Left lobe of liver (tissue), 2 donors: ENCODE measurements at places on chromosomes 6 and 20. TPM values are rescaled to one million over a fixed set of nuclear protein-coding genes. Genes with fewer than 3 reads are reported as not detected.

DNA sequence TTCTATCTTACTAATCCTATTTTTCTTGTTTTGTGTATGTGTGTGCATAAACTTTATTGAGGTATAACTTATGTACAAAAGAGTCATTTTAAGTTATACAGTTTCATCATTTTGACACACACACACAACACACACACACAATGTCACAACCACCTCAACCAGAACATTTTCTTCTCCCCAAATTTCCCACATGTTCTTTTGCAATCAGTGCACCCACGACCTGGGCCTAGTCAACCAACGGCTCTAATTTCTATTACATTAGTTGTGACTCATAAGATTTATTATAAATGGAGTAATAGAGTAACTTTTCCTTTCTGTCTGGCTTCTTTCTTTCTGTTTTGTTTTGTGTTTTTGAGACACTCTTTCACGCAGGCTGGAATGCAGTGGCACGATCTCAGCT is 9.8 kb upstream of the POM121L2 start:
- DNase-seq = no peak

DNA sequence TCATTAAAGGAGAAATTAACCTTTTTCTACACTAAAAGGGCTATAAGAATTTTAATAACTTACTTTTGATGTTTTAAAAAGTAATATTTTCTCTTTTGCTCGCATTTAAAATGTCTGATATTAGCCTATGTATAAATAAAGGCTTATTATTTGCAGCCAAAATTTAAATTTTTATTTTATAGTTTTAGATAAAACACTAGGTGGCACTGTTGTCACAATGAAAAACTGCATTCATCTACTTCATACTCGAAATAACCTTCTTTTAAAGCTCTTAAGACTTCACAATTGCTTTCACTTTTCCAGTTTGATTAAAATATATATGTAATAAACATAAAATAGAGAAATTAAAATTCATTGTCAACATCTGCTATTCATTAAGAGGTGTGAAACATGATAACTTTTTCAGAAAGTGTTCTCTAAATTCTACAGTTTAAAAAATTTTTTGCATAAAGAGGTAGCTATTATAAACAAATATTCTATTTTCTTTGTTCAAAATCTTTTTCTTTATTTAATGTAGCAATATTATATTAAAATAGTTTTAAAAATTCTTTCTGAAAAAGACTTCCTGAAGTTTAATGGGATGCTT is 78.8 kb upstream of the DEFB112 start:
- DNase-seq = no peak

ANGPT4 gene
- total RNA-seq = 0.05 TPM

MAN1A1 gene
- total RNA-seq = 116 TPM

ACSS1 gene
- 9.9 TPM for total RNA-seq

- no peak for DNase-seq
Observed at GRCh38 chr6:44896701-44897100, 431.4 kb upstream of the RUNX2 start.
